T-helper 1 cell (primary cell): ENCODE measurements at places on chromosomes 1 and 21.

- no peak for DNase-seq
These were observed 26.7 kb downstream of the PGBD5 start for GRCh38 chr1:230399321-230400006.

DNA sequence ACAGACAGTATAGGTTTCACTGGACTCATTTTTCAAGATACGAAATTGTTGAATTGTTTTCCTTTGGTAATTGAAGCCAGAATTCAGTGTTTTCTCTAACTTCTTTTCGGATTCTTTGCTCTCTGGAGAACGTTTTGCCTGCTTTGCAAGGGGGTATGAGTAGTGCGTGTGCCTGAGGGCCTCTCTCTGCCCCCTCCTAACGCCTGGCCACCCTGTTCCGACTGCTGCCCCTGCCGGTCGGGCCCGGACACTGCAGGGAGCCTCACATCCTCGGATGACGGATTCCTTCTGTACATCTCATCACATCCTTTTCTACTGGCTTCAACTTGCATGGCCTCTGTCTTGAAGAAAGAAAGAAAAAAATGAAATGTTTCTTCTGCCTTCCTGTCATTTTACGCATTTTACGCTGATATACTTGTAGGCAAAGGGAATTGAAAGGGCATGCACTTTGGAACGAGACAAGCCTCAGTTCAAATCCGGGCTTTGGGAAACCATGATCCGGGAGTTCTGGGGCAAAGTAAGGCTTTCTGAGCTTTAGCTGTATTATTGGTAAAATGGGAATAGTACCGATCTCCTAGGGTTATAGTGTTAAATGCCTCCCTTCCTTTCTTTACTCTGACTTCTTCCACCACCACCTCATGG lies 65.1 kb downstream of the DISC1 start:
- DNase-seq: no peak

GRCh38 chr1:236685917-236686814 lies at the start of gene ACTN2:
Gene ACTN2 (plus strand): TSS chr1:236686499. CDS start chr1:236686674, 175 bp downstream.
- DNase-seq: peak; percentile 57

DNA sequence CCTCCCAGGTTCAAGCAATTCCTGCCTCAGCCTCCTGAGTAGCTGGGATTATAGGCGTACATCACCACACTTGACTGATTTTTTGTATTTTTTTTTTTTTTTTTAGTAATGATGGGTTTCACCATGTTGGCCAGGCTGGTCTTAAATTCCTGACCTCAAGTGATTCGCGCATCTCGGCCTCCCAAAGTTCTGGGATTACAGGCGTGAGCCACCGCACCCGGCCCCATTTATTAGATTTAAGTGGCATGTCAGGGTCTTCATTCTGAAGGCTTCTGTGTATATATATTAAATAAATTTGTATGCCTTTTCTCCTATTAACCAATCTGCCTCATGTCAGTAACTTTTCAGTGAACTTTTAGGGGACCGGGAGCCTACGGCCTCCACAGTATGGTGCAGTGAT lies 6.0 kb upstream of the CLIC4 start:
- DNase-seq: no peak

GRCh38 chr1:19163261-19163660 lies 46.8 kb downstream of the UBR4 start:
- no peak for DNase-seq

DNA sequence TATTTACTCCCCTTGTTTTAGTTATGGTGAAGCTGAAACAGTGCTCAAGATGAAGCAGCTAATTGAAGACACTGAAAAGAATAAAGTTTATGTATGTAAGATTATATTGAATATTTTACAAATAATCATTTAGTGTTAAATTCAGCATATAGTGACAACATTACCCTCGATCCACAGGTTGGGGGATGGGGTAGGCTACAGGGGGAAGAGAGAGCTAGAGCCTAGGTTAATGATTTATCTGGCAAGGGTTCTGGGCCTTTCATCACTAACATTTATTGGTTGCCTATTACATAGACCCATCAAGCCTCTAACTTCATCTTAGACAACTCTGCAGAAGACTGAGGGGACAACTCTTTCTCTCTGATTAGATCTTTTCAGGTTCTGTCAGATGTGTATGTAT lies 21.3 kb downstream of the ZCCHC17 start:
- DNase-seq: no peak

DNA sequence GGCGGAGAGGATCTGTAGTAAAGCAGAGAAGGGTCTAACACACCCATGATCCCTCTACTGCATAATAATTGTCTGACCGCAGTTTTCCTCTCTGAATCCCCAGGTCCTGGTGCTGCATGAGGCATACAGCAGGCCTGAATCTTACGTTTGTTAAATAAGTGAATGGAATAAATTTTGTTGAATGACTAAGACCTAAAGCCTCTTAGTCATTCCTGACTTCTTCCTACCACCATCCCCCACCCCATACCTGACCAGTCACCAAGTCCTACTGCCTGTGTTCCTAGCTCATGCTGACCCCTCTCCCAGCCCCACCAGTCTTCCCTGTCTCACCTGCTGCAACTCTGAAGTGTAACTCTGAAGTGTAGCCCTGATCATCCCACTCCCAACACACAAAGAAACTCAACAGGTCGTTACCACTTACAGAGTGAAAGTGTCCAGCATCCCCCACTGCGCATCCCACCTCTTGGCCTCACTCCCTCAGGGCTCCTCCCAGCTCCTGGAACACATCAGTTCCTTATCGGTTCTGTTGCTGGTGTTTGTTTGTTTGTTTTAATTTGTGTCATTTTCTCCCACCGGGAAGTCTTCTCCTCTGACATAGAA lies 9.7 kb downstream of the GJA5 start:
- no peak for DNase-seq

DNA sequence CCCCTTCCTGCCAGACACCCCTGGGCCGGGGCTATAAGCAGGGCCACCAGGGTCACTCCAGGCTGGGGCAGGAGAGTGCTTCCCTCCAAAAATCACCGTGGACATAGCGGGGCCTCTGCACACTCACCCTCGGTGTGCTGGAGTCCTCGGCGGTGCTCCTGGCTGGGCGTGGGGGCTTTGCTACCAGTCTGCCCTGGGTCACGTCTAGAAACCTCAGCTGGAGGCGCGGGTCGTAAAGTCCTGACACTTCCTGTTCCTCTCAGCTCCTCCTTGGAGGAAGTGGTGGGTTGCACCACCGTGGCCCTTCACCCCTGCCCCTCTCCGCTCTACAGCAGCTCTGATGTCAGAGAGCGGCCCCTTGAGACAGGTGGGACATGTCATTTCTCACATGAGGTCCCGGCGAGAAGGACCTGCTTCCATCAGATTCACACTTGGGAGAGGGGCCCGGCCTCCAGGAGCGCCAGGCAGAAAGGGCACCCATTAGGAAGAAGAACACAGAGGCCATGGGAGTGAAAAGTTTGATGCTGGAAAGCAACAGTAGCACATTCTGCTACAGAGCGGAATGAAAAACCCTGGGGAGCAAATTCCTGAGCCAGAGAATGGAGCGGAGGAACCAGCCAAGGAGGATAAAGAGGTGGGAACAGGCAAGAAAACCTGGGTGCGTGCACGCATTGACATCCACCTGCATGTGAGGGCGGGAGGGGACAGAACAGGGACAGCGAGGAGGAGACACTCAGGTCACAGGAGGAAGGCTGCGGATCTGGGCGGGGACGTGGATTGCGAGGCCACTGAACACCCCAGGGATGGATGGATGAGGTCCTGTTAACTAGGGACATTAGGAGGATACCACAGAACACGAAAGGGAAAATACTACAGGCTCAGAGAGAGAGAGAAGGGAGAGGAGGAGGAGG lies at the start of gene ITGB2:
ITGB2 (minus strand) TSS at position 206 of the 911 bp plus-strand sequence. CDS start 10,117 bp downstream, outside the sequence.
- peak; percentile 35 for DNase-seq

DNA sequence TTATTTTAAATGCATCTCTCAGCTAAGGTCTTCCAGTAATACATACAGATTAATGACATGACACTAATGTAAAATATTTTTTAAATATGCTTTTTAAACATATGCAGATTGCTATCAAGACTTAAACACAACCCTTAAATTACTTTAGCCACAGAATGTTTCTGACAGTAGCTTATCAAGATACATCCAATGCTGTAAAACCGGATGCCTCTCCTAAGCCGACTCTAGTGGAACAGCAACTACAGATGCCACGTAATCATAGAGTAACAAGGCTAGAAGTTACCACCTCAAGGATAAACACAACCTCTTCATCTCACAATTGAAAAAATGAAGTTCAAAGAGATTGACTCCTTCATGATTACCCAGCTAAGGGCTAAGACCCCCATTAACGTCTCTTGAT lies 68.4 kb downstream of the ZZZ3 start:
- DNase-seq: no peak

- DNase-seq: no peak
These were observed 401.1 kb upstream of the LYPLAL1 start for GRCh38 chr1:218772575-218772974.

DNA sequence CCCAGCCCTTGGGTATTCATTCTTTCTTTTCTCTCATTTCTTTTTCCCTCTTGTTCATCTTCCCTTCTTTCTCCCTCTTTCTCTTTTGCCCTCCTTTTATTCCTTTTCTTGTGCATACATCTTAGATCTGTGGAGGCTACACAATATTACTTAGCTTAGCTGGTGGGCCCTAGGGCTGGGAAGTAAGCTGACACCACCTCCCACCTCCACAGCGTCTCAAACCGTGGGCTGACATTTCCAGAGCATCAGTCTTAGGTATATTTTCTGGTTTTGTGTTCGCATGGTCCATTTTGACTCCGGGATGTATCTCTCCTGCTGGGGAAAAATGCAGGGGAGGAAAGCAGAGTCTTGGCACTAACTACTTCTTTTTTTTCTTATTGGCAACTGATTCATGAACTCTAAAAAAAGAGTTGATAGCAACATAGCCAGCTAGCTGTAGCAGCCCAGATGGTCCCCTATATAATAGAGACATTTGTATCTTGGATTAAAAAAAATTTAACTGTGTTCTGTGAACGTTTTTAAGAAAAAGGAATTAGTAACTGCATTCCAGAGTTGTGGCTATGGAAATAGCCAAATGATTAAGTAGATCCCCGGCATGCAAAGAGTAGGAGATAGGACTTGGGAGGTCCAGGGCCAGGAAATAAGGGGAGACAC lies 15.5 kb downstream of the CNIH3 start:
- DNase-seq: no peak

DNA sequence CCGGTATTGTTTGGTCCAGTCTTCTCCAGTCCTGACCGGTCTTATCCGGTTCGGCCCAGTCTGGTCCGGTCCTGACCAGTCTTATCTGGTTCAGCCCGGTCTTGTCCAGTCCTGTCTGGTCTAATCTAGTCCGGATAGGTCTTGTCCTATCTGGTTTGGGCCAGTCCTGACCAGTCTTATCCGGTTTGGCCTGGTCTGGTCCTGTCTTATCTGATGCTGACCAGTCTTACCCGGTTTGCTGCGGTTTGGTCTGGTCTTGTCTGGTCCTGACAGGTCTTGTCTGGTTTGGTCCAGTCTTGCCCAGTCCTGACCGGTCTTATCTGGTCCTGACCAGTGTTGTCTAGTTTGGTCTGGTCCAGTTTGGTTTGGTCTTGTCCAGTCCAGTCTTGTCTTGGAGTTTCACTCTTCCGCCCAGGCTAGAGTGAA lies 30.1 kb downstream of the DHX9 start:
- peak; percentile 10 for DNase-seq

- peak; percentile 17 for DNase-seq
These were observed 552 bp downstream of the UBR4 start for GRCh38 chr1:19209439-19209989.

- no peak for DNase-seq
These were observed 838.2 kb upstream of the B3GALT2 start for GRCh38 chr1:194024659-194025058.

GRCh38 chr1:234303231-234303630 lies 70.0 kb upstream of the COA6 start:
- DNase-seq: no peak

DNA sequence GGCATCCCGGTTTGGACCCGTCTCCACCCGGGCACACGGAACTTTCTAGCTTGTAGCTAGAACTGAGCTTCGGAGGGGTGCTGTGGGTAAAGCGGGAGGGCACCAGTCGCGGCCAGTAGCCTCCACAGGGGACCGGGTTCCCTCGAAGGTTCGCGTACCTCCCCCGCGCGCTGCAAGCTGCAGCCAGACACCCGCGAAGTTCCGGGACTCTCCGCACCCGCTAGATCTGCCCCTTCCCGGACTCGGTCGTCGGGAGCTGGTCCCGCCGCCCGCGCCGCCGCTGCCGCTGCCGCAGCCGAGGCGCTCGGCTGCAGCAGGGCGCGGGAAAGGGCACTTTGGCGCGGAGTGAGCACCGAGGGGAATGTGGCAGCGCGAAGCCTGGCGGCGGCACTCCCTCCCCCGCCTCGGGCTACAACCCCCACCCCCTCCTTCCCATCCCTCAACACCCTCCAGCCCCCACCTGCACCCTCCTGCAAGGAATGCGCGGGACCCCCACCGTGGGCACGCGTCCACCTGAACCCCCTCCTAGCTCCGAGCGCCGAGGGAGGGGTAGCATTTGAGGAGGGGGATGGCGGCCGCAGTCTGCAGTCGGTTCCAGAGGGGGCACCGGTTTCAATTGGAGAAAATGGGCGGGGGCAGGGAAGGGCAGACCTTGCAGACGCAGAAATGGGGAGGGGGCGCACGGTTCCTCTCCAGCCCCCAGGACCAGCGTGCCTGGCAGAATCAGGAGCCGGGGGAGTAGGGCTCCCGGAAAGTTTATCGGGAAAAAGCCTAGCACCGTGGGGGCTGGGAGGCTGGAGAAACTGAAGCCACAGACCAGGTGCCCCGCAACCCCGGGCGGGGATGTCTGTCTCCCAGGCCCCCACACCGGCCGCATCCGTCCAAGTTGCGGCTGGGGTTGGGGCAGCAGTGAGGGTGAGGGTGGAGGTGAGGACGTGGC lies 968 bp downstream of the CSMD2 start:
- DNase-seq: no peak

DNA sequence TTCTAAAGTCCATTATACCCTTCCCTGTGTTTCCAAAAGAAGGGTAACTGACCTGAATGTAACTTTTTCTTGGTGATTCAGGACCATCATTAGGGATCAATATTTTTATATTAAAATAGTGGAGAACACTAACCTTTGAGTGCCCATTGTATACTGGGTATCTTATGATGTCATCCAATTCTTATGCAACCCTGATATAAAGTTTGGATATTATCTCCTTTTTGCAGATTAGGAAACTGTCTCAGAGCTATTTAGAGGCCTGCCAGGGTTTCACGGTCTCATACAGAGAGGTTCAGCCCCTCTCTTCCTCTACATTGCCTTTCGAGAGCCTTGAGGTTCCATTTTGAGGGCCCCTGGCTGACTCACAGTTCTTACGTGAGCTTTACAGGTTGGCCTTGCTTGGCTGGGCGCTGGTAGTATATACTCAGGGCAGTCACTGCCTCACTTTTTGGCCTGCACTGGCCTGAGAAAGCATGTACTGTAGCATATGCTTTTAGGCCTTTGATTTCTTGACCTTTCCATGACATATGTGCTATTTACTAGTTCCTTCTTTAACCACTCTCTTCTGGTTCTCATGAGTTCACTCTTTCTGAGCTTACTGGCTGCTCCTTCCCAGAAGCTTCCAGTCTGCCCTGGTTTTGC lies 15.7 kb upstream of the FOXO6 start:
- DNase-seq: no peak

GRCh38 chr1:193156822-193157142 lies 29.6 kb downstream of the B3GALT2 start:
- DNase-seq: no peak

DNA sequence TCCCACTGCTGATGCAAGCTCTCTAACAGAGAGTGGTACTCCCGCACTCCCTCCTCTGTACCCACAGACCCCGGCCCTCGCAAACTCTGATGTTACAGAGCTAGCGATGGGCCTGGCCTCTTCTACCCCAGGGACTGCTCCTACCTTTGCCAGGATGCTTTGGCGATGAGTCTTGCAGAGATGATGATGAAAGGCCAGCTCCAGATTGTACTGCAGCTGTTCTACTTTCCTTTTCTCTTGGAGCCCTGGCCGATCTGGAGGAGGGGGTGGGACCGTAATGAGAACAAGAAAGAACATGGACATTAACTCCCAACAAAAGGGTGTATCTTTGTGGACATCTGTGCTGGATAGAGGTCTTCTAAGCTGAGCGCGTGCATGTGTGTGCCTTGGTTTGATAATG lies 6.0 kb upstream of the LINGO4 start:
- no peak for DNase-seq
